Activated B cell treated with CpG ODN at 0.5 μM for 24 hours (primary cell): ENCODE measurements at places on chromosomes 2 and 18.

- DNase-seq = no peak
Observed at GRCh38 chr2:98467082-98467536, 22.5 kb downstream of the INPP4A start.

GRCh38 chr2:105417857-105418436 is 19.1 kb upstream of the FHL2 start:
- no peak for DNase-seq

- DNase-seq = no peak
Observed at GRCh38 chr2:157743051-157743450, 114.4 kb upstream of the ACVR1C start.

DNA sequence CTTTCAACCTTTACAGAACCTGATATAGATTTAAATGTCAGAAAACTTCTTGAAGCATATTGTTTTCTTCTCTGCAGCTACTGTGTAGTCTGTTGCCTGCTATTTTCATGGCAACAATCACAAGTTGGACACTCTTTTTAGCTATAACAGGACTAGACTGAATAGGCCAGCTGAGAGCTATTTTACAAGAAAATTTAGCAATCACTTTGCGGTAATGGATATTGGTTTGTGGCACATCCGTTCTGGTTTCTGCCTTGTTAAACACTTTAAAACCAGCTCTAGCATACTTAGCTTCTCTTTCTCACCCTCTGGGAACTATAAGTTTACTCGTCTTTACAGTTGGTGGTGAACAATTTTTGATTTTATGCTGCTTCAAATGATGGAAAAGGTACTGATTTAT is 125.7 kb downstream of the MAP2 start:
- DNase-seq = no peak
